Non-pigmented ciliary epithelial cell (primary cell): ENCODE measurements at places on chromosomes 2 and 18.

DNA sequence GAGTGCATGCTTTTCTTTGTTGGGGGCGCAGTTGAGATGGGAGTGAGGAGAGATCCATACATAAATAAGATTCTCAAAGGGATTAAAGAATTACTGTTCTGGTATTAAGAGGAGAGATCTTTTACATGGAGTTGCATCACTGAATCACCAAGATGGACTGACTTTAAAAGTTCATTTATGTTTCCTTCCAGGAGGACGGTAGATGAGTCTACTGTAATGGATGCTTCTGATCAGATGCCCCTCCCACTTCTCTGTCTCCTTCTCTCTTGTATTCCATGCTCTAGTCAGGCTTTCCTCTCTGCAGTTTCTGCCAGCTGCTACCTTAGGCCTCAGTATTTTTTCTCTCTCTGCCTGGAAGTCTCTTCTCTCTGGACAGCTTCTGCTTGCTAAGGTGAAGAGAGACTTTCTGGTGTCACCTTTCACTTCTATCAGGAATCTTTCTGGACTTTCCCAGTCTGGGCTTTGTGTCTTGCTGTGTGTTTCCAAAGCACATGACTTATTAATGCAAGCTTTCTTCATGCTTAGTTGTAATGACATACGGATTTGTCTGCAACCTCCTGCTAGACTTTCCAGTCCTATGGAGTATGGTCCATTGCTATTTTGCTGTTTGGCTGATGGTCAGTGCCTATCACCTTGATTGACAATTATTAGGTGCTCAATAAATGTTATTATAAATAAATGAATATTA is 23.6 kb downstream of the FAM171B start:
- DNase-seq = no peak

GRCh38 chr18:48711651-48712486 is 173.0 kb downstream of the CTIF start:
- DNase-seq = no peak

- DNase-seq = no peak
These were observed 679 bp upstream of the WDR75 start for GRCh38 chr2:189440644-189440946.

- DNase-seq = no peak
These were observed 707.6 kb downstream of the SLC4A3 start for GRCh38 chr2:220334871-220335590.

GRCh38 chr2:39234754-39235153 is 9.0 kb downstream of the CDKL4 start:
- DNase-seq = no peak

- DNase-seq = no peak
These were observed 54.3 kb downstream of the INO80C start for GRCh38 chr18:35443434-35443833.

- no peak for DNase-seq
These were observed 158.7 kb downstream of the MGAT5 start for GRCh38 chr2:134412639-134412999.

GRCh38 chr2:148616662-148617061 is 27.9 kb upstream of the EPC2 start:
- DNase-seq = no peak

DNA sequence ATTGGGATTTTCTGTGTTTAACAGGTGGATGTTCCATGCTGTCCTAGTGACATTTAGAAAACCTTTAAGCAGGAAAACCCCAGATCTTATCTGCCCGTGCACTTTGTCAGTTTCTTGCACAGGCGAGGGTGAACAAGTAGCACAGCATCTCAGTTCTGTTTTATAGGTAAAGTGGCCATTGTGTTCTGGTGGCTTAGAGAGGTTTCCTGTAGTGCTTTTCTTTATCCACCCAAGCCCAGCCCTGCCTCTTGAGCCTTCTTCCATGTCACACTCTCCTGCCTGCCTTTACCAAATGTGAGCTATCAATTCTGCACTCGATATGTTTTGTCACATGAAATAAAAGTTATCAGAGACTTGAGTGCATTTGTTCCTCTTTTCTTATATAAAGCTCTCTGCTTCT is 135.3 kb upstream of the NOSTRIN start:
- no peak for DNase-seq

- no peak for DNase-seq
These were observed 80.3 kb downstream of the NPAS2 start for GRCh38 chr2:100900156-100900795.

- DNase-seq = no peak
These were observed 87.6 kb downstream of the MARCHF4 start for GRCh38 chr2:216284708-216285107.

DNA sequence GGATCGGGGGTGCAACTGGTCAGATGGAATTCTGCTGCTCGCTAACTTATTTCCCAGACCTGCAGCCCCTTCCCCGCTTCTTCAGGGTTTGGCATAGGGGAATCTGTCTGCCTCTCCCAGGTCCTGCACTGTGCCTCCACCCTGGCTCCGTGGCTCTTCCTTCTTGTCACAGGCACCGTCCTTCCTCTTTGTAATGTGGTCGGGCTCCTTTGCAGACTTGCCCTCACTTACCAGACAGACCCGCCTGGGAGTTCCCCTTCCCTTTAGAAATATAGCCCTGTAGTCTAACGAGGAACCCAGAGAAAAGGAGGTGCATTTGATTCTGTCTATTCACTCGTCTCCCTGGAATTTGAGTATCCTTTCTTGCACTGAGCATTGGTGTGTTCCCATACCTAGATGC is 63.9 kb upstream of the PAX8 start:
- DNase-seq = no peak

- DNase-seq = no peak
These were observed 35.5 kb downstream of the HS6ST1 start for GRCh38 chr2:128282976-128283810.

GRCh38 chr2:127320586-127321275 is 26.8 kb upstream of the ERCC3 start:
- DNase-seq = no peak
